ENCODE measurements at places on chromosomes 11 and 22.

DNA sequence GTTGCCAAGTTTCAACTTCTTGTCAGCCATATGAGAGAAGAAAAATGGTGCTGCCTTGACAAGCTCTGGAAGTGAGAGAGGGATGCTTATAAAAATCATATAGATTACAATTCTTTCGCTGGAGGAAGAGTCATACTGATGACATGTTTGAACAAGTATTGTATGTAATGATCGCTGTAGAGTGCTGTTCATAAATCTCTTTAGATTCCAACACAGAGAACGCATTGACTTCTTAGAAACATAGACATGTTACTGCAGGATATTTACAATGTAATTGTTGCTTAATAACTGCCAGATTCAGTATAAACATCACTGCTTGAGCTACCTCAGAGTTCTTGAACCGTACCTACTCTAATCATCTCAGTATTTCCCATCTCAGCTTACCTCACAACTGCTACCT lies 571.6 kb downstream of the LUZP2 start:
- DNase-seq: no peak

DNA sequence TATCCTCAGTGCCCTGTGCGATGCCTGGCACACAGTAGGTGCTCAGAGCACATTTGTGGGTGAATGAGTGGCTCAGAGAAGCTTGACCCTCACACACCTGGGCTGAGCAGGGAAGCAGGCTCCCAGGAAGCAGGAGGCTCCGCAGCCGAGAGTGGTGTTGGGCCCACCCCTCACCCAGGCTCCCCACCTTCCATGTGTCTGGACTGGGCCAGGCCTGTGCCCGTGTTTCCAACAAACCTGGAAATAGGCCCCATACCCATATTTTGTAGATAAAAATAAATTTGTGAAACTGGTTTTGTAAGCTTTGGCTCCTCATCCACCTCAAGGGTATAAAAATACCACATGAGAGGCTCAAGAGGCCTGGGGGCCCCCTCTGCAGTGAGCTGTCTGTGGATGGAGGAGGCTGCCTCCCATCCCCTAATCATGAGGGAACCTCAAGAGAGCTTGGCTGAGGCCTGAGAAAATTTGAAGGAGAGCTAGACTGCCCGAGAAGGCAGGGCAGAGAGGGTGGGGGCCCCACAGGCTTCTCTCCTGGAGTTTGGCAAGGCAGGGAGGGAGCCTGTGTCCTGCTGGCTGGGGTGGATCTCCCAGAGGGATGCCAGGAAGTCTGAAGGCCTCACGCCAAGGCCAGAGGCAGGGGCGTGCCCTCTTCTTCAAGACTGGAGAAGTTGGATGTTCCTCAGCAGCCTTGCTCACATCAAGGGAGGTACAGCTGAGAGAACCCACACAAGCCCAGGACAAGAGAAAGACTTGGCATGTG lies 147.0 kb upstream of the NECTIN1 start:
- DNase-seq: no peak

DNA sequence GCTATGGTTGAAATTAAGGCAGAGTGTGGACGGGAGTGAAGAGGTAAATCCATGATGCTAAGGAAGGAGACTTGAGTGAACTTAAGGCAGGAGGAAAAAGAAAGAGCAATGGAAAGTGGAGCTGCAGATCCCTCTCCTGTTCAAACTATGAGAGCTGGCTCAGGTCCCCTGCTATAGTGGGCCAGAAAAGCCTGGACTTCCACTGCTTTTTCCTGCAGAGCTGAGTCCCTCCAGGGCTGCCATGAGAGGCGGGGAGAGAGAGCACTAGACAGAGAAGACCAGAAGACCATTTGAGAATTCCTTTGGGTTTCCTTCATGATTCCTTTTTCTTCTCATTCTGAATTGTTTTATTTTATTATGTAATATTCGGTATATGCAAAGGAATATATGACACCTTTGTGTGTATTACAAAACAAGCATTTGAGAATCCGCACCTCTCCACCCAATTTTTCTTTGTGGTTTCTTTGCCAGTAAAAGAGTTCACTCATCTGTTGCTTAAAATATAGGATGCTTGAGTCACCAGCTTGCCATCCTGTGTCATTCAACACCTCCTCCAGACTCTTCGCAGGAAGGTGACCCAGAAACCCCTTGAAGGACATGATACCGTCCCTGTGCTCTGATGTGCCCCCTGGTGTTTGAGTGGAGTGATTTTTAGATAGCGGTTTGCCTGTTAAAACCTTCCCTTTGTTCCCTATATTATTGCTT lies 24.4 kb downstream of the SREBF2 start:
- no peak for DNase-seq

DNA sequence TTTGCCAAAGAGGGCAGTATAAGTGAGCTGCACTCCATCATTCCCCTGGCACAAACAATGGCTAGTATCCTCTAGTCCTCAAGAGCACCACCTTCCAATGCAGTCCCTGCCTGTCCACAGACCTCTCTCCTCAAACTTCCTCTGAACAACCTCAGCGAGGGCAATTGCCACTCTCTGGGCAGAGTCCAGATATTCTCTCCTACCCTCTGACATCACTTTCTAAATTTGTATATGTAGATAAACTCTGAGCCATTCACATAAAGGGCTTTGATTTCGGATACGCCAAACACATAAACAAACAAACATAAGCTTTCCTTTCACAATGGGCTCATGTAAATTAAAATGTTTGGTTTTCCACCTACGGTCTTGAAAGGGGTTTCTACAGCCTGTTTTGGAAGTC lies 3.0 kb upstream of the SLC43A3 start:
- DNase-seq: no peak

GRCh38 chr11:125314276-125315078 lies 149.9 kb downstream of the PKNOX2 start:
- DNase-seq: no peak

DNA sequence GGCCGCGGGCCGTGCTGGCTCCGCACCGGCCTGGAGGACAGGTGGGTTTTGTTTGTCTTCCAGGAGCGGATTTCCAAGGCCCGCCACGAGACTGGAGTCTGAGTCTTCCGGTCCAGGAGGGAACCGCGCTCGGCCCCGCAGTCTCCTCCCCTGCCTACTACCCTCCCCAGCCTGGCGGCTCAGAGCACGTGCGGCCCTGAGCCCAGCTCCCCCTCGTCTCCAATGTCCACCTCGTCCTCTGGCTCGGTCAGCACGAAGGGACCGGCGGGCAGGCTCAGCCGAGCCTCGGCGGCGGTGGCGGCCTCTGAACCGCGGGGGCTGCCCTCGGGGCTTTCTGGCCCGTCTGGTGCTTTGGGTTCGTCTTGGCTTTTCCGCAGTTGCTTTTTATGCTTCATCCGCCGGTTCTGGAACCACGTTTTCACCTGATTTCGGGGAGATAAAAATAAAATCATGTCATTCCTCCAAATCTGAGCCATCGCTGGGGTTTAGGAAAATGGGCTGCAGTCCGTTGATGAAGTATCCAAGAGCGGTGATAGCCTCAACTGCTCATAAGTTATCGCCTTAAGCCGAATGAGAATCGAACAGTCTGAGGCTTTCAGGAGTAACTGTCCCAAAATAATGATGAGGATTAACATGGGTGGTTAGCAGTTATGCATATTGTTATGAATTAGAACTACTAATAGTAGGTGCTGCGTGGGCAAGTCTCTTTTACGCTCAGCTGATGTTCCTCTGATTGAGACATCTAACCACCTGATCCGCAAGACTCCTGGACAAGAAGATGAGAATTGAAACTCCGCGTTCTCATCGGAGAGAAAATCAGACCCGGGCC lies 4.0 kb downstream of the BSX start:
- DNase-seq: no peak

- DNase-seq: no peak
Observed at GRCh38 chr11:925158-925495, 543 bp upstream of the AP2A2 start.

DNA sequence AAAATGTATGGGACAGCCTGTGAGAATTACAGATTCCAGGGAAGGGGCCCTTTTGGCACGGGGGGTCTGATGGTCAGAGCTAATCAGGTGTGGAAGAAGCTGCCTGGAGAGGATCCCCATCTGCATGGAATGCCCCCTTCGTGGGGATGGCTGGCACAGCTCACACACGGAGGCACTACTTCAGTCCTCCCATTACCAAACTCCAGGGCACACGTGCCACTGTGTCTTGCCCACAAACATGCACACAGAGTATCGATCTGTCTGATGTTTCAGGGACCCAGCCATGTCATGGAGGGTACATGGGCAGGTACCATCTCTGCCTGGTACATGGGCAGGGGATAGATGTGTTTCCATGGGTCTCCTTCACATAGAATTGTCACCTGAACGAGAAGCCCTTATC lies 14.7 kb downstream of the KCNQ1OT1 start:
- DNase-seq: no peak
